ENCODE measurements at places on chromosomes 7 and 10. TPM values are rescaled to one million over a fixed set of nuclear protein-coding genes. Genes with fewer than 3 reads are reported as not detected.

Gene ATG9B
- total RNA-seq: 3.6 TPM

Gene ZNF467
- 6.8 TPM for total RNA-seq

Gene HMX3
- not detected for total RNA-seq

Gene CPXM2
- total RNA-seq: not detected

Gene CDNF
- total RNA-seq: 1.0 TPM

Gene KLF14
- total RNA-seq: under 0.01 TPM

Gene AGR3
- not detected for total RNA-seq

Gene DDX21
- total RNA-seq: 136 TPM

Gene RTKN2
- 9.8 TPM for total RNA-seq

Gene SPDYE2
- total RNA-seq: 0.21 TPM

Gene TFR2
- 0.31 TPM for total RNA-seq

Measured in mononuclear cell (primary cell).